ENCODE measurements at places on chromosomes 5 and 9.

DNA sequence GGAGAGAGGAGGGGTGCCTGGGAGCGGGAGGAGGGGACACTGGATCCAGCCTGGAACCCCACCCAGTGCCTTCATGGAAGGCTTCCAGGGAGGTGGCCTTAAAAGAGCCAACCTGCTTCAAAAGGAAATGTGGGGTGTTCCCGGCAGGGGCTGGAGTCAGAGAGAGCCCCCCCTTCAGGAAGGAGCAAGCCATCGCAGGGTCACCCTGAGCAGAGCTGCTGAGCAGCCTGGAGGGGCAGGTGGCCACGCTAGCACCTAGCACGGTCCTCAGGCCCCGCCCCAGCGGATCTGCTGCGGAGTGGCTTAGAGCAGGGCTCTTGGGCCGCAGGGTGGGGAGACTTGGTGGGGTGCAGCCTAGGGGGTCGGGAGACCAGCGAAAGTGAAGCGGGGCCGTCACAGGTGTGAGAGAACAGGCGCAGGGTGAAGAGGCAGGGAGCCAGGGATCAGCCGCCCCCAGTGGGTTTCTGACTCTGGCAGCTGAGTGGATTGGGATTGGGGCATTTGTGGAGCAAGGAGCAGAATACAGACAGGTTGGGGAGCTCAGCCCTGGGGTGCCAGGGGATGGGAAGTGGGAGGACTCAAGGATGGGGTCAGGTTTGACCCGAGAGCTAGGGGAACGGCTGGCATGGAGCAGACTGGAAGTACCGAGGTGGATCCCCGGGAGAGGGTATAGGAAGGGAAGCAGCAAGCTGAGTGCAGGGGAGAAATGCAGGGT lies 1.5 kb downstream of the LCN2 start:
- no peak for DNase-seq

- no peak for DNase-seq
Observed at GRCh38 chr5:44821164-44821563, 12.4 kb downstream of the MRPS30 start.

GRCh38 chr5:160297776-160298175 lies 14.6 kb downstream of the CCNJL start:
- DNase-seq, result no peak

GRCh38 chr9:20224756-20225155 lies 397.5 kb downstream of the MLLT3 start:
- no peak for DNase-seq

DNA sequence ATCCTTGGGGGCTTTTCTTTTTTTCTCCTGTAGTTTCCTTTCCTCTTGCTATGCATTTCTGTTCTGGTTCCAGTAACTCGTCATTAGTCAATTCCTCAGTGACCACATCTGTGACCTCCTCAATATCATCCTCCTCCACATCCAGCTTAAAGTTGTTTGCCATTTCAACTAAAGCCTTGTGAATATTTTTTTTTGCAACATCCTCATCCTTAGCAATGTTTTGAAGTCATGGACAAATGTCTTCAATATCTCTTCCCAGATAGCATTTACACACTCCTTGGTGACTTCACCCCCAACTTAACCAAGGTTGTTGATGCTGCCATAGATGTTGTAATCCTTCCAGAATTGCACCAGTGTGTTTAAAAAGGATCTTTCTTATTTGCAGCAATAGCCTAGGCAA lies 14.7 kb upstream of the ADRB2 start:
- no peak for DNase-seq

DNA sequence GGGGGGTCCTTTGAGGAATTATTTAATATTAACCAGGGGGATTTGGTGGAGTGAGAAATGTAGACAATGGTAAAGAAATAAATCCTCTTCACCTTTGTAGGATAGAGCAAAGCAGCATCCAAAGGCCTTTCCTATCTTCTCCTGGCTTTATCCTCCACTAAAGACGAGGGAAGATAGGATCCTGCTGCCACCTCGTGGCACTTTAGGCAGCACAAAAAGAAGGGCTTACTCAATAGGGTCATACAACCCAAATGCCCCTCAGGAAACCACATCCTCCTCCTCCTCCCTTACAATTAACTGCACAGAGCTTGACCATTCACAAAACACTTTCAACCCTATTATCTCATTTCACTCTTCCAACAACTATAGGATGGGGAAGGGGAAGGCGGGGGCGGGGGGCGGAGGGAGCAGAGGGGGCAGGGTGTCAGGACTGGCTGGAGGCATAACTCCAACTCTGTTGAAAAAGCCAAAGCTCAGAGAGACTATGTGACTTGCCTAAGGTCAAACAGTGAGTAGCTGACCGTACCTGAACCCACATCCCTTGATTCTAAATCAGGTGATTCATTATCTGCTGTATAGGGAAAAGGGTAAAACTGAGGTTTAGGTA lies 45.4 kb upstream of the MYOT start:
- DNase-seq, result no peak

GRCh38 chr5:54804086-54804485 lies 181.3 kb downstream of the ESM1 start:
- DNase-seq, result no peak

DNA sequence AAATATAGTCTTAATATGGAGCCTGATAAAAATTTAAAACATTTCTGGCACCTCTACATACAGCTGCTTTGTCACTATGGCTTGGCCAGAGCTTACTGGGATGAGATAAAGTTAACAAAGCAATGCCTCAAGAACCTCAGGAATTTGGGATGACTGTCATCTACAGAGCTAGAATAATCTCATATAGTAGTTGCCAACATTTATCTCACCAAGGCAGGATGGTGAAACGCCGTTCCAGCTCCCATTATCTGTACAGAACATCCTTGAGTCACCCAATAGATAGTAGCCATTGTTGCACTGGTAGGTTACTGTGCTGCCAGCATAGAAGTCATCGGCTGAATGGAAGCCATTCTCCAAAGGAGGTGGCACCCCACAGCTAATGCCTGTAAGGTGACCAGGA lies 94.6 kb upstream of the TXNDC8 start:
- DNase-seq, result no peak

DNA sequence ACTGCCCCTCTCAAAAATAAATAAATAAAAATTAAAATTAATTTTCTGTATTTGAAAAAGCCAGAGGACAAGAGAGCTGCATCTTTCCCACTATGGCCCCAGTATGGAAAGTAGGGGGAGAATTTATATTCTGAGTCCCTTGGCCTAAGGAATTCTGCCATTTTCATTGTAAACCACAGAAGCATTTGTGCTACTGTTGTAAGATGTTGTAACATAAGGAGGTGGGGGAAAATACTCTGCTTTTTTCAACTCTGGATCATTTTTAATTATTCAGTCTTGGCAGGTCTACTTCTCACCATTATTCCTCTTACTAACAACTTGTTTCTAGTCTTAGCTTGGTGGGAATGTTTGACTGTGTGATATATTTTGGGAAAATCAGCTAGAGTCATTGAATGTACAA lies 52.3 kb upstream of the APC start:
- no peak for DNase-seq

GRCh38 chr9:129037767-129038098 lies 1.3 kb downstream of the MIGA2 start:
- DNase-seq, result no peak

- no peak for DNase-seq
Observed at GRCh38 chr9:5832071-5832537, 813 bp downstream of the ERMP1 start.

- DNase-seq, result no peak
Observed at GRCh38 chr9:98391867-98392266, 136.4 kb upstream of the TBC1D2 start.

- no peak for DNase-seq
Observed at GRCh38 chr9:35717132-35717870, 14.7 kb downstream of the TLN1 start.

DNA sequence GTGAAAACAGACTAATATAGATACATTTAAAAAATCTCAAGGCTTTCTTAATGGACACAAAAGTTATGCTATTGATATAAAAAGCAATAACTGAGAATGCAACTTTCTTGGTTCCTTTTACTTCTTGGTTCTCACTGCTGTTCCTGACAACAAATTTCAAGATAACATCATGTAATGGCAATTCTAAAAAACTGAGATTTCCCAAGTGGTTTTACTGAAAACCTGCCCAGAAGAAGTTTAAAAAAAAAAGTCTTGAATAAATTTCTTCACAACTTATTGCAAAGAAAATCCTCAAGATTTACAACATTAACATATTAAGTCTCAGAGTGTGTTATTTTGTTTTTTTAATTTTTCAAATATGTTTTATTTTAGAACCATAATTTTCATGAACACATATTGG lies 302.8 kb upstream of the COX7C start:
- no peak for DNase-seq

DNA sequence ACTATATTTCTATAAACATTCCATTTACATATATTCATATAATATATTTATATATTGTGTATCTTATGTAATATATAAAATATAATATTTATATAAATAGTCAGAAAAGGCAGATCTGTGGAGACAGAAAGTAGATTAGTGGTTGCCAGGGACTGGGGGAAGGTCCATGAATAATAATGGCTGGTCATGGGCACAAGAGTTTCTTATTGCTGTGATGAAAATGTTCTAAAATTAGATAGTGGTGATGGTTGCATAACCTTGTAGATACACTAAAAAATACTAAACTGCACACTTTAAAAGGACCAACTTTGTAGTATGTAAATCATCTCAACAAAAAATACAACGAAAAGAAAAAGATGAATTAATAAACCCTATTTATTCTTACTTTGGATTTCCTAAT lies 47.3 kb downstream of the NUP155 start:
- DNase-seq, result no peak

GRCh38 chr9:112323378-112323854 lies 10.0 kb downstream of the PTBP3 start:
- DNase-seq, result no peak

DNA sequence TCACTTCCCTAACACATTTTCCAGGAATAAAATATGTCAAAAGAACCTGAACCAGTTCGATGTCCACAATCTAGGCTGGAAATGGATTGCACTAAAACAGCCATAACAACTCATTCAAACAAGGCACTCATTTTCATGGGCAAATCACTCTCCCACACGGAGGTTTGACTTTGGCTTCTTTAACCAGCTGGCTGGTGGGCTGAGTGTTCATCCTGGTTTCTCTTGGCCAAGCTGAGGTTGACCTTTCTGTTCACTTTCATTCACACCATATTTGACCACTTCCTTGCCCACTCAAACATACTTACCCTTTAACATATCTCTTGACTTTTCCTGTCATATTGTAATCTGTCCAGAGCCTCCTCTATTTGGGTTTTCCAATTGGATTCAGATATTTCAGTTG lies 5.4 kb downstream of the IL7R start:
- no peak for DNase-seq

GRCh38 chr9:14563902-14564624 lies 129.2 kb downstream of the ZDHHC21 start:
- no peak for DNase-seq

DNA sequence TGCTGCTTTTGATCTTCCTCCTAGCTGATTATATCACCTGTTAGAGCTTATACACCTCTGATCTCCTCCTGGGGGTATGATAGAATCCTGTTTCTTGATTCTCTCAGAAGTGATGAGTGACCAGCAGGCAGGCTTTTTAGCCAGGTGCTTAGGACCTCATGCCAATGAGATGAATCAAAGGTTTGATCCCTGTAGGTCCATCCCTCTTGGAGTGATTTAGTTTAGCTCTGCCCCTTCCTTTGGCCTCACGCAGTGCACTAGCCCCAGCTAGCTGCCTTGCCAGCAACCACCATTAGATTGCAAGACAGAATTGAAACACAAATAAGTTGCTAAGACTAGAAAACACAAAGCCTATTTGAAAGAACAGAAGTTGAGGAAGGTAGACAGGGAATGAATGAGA lies 84.4 kb downstream of the ZSWIM6 start:
- DNase-seq, result no peak

DNA sequence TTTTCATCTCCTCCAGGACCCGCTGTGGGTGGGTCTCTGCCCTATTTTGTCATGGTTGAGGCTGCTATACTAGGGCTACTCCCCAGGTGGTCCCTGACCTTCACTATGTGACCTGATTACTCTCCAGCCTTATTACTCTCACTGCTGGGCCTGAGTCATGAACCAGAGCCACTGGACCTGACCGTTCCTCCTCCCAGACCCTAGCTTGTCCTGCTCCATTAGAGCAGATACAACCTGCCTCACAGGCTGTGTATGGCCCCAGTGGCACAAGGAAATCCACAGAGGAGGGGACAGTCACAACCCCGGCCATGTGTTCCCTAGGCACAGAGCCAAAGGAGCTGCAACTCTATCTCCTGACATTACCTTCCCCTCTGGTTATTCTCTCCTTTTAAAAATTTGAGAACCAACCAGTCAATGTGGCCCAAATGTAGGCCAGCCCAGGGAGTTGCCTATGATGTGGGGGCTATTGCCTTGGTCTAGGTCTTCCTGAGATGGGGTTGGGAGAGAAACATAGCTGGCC lies 96.0 kb upstream of the FSTL4 start:
- no peak for DNase-seq

DNA sequence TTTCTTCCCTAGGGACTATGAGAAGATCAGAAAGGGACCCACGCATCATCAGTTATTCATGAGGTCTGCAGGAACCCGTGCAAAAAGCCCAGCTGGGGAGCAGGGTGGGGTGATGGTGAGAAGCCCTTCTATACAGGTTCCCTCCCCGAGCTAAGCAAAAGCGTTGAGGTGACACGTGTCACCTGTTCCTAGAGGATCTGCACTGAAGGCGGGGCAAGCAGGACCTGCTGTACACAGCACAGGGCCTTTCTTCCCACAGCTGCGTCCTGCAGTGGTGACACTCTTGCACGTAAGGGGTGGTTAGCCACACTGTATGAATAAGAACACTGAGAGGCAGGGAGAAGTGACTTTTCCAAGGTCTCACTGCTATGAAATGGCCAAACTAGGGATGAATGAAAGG lies 37.2 kb upstream of the SH3PXD2B start:
- no peak for DNase-seq

- no peak for DNase-seq
Observed at GRCh38 chr5:68088302-68088701, 127.3 kb upstream of the PIK3R1 start.

DNA sequence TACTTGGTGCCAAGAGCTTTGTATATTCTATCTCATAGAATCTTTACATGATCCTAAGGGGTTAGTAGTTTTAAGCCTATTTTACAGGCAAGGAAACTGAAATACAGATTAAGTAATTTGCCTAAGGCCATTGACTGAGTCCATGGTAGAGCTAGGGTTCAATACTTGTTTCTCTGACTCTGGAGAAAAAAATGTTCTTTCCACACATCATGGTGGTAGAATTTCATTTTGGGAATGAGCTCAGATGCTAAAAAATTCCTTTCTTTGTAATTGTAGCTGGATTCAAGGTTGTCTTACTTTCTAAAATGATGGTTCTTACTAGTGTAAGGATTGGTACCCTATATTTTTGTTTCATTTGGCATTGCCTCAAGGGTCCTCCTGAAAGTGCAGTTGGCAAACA lies 86.0 kb downstream of the ANKRD55 start:
- DNase-seq, result no peak
